ENCODE measurements at places on chromosomes 4 and X.

DNA sequence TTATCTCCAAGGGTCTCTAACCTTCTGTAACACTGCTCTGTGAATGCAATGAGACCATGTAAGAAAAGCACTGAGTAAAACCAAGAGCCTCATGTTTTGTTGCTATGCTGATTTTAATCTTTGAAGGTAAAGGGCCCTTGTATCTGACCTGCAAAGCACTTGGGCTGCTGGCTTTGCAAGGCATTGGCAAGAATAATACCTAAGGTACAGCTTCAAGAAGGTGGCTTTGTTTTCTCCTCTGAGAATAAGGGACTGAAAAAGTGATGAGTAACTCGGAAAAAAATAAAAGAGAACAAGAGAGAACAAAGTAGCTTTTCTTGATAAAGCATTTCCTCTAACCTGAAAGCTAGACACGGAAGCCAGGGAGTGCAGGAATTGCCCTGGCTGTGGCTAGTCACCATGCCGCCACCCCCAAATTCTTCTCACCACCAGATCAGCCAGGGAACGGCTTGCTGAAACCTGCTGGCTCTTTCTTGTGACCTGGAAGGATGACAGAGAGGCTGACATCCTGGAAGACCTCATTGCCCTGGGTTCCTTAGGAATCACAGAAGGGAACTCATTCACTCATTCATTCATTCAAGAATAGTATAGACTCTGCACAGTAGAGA lies 41.8 kb upstream of the HS3ST1 start:
- DNase-seq, result no peak

GRCh38 chrX:10039821-10040793 lies 72.9 kb downstream of the CLDN34 start:
- no peak for DNase-seq

DNA sequence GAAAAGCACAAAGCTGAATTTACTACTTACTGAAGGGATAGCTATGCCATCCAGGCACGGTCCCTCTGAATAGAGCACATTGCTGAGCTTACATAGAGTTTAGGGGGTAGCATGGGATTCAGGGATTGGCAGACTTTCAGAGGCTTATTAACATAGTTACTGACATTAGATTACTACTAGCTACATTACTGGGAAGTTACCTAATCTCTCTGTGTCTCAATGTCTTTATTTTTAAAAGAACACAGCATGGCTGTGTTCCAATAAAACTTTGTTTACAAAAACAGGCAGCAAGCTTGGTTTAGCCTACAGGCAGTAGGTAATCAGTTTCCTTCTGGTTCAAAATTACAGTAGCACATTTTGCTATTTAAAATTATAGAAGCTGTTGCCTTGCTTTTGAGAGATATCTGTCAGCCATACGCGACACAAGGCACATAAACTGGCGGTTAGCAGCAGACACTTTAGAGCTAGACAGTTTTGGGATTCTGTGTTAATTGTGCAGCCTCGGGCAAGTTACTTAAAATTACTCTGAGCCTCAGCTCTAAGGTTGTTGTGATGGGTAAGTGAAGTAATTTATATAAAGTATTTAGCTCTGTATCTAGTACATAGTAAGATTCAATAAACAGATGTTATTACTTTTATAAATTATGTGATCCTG lies 6.9 kb downstream of the KLHL8 start:
- no peak for DNase-seq

DNA sequence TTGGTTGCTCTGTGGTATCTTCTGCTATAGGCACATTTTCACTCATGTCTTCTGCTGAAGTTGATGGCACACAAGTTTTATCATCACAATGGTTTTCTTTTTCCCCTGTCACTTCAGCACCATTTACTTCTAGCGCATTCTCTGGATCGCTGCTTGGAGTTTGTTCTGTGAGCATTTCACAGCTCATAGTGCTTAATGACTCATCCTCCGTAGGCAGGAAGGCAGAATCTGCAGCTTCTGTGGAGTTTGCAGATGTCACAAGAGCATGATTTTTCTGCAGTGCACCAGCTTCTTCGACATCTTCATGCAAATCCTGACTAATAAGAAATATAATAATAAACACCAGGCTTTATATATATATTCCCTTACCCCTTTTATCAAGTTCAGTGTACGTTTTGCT lies 83.6 kb downstream of the CHM start:
- no peak for DNase-seq

GRCh38 chrX:1591863-1592469 lies 562 bp downstream of the AKAP17A start:
- no peak for DNase-seq

DNA sequence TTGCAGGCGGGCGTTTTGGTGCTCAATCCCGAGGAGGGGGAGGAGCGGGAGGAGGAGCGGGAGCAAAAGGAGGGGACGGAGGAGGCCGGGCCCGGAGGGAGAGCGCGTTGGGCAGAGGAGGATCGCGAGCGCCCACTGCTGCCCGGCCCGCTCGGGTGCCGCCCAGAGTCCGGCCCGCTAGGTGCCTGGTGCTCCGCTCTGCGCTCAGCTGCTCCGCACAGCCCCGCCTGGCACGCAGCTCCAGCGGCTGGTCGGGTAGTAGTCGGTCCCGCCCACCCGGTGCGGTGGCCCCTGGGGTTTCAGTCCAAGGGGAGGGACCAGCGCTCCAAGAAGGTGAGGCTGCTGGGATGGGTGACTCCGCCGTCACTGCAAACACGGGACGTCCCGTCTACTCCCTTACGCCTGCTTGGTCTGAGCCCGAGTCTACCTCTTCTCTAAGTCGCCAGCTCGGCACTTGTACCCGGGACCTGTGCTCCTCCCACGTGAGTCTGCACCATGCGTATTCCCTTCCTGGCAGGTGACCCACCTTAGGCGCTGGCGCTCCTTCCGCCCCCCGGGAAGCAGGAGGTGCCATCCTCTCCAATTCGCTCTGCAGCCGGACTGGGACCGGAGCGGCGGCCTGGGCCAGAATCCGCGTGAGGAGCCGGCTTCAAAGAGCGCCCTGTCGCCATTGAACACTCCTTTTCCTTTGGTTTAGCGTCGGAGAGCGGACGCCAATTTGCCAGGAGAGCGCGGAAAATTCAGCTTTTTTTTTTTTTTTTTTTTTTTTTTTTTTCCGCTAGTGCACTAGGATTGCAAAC lies 405 bp upstream of the HS3ST1 start:
- no peak for DNase-seq

GRCh38 chr4:108398316-108398715 lies 222.1 kb upstream of the RPL34 start:
- DNase-seq, result no peak

DNA sequence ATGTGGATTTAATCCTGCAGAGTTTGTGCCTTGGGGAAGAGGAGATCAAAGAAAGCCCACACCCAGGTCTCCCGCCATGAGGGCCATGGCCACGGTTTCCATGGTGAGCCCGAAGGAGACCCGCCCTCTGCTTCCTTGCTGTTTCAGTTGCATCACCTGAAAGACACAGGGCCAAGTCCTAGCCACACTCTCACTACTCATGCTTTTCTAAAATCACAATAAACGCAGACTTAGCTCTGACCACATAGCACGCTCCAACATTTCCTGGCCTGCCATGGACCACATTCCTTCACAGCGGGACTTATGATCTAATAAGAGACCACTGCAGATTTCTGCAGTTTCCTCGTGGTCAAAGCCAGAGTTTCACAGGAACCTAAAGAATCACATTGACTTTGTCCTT lies 426.0 kb upstream of the NR3C2 start:
- no peak for DNase-seq

DNA sequence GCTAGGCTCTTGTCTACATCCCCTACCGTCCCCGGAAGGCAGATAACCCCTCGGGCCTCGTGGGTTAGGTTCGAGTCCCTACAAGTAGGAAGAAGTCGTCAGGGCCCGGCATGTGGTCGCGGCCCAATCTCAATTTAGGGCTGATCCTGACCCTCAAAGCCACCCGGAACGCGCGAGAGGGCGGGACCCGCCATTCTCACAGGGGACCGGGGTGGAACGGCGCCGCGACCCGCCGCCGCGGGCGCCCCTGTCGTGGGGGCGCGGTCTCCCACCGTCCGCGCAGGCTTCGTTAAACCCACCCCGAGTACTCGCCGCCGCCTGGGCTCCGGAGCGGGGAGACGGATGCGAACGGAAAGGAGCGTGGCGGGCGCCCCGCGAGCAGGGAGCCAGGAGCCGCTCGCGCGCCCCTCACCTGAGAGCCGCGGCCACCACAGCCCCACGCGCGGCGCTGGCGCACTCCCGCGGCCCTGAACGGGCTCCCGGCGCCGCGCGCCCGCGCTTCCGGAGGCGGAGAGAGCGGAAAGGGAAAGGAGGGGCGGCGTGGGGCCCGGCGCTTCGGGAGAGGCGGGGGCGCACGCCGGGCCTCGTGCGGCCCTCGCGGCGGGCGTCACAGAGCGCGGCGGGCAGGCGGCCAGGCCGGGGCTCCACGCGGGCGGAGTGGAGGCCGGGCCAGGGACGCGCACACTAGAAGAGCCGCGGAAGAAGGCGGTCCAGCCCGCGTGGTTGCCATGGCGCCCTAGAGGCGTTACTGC lies at the start of gene CFAP97:
CFAP97 (minus strand) TSS at position 515 of the 752 bp plus-strand sequence. CDS start 12,804 bp downstream, outside the sequence.
- peak; percentile 54 for DNase-seq

GRCh38 chr4:146179784-146180370 lies 4.4 kb downstream of the LSM6 start:
- no peak for DNase-seq

GRCh38 chr4:1991087-1991486 lies 17.7 kb downstream of the NELFA start:
- no peak for DNase-seq

DNA sequence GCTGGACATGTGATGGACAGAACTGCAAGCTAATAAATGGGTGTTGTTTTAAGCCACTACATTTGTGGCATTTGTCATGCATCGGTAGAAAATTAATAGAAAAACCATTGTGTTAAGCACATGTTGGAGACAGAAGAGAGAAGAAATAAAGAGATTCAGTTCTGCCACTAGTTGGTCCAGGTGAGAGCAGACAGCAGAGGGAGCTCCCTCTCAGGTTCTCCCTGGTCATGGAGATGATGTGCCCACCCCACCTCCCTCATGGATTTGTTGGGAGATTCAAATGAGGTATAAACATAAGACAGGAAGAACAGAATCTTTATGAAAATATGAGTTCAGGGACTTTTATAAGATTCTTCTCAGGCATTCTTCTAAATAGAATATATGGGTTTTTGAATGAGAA lies 36.8 kb upstream of the OCIAD2 start:
- no peak for DNase-seq

DNA sequence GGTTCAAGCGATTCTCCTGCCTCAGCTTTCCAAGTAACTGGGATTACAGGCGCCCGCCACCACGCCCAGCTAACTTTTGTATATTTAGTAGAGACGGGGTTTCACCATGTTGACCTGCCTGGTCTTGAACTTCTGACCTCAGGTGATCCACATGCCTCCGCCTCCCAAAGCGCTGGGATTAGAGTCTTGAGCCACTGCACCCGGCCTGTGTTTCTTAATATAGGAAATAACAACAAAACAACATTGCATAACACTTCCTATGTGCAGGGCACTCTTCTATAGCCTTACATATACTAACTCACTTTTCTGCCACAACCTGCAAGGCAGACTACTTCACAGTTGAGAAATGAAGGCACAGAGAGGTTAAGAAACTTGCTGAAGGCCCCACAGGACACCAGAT lies 12.8 kb upstream of the TMEM131L start:
- DNase-seq, result no peak

GRCh38 chrX:56744996-56745395 lies 16.0 kb downstream of the NBDY start:
- no peak for DNase-seq

GRCh38 chrX:22389556-22390179 lies 117.0 kb downstream of the CBLL2 start:
- no peak for DNase-seq
